Cerebellar nuclear complex (tissue), 1 donor: ENCODE measurements at places on chromosomes 3 and 15.

DNA sequence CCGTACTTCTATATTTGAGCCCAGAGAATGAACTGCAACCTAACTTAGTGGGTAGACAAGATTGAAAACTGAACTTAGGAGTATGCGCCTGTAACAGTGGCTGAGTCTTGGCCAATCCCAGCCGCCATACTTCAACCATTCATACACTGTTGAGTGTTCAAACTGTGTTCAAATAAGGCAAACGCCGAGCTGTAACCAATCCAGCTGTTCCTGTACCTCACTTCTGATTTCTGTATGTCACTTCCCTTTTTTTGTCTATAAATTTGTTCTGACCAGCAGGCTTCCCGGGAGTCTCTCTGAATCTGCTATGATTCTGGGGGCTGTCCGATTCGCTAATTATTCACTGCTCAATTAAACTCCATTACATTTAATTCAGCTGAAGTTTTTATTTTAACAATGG lies 58.6 kb upstream of the TPM1 start:
- DNase-seq = no peak

GRCh38 chr3:33130144-33130543 lies 16.3 kb downstream of the CRTAP start:
- DNase-seq = no peak

DNA sequence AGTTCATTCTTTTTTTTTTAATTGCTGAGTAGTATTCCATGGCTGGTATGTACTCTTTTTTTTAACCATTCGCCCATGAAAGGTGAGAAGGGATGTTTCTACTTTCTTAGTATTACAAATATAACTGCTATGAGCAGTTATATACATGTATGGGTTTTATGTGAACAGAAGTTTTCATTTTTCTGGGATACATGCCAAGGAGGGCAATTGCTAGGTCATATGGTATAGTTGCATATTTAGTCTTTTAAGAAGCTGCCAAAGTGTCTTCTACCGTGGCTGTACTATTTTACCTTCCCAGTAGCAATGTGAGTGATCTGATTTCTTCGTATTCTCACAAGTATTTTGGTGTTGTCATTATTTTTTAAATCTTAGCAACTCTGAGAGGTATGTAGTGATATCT lies 11.2 kb upstream of the KLHL40 start:
- no peak for DNase-seq

- DNase-seq = no peak
Measured at GRCh38 chr15:61890106-61890505, 170.1 kb downstream of the VPS13C start.

DNA sequence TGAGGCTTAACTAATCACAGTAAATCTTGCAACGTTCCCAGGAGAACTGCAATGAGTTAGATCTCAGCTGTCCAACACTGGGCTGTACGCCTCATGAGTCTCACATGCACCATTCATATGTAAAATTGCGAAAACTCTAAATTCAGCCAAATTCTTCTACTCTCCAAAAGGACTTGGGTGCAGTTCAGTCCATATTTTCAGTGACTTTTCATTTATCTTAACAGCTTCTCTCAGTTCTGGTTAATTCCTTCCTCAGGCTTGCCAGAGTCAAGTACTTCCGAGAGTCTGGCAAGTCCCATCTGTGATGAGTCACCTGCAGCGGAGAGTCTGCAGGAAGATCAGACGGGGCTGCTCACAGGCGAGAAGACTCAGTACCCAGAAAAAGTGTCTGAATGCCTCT lies 11.5 kb downstream of the CCDC80 start:
- no peak for DNase-seq
